ENCODE measurements at places on chromosomes 3 and 15.

DNA sequence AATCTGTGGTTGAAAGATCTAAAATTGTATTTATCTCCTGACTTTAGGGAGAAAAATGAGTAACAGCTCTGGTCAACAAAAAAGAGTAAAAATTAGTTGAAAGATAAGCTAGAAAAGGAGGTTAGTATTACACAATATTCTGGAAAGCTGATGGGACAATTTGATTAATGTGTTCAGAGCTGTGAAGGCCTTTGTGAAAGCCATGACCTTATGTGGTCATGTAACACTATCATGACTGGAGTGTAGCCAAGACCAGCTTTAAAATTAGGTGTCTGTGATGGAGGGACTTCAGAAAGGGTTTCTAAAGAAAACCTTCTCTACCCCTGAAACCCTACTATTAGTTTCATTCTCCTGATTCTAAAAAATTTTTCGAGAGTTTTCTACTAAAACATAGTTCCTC is 127.2 kb downstream of the NFKBIZ start:
- no peak for DNase-seq
- H3K27ac ChIP-seq, result no peak overlapping the region
- H3K4me3 ChIP-seq, result no peak overlapping the region
- H3K36me3 ChIP-seq, result peaks cover 5% of the 10 kb centered on the region
- peaks cover 28% of the 10 kb centered on the region for H3K27me3 ChIP-seq

- no peak overlapping the region for H3K27ac ChIP-seq
- H3K36me3 ChIP-seq, result peaks cover 4% of the 10 kb centered on the region
- H3K27me3 ChIP-seq, result no peaks in the 10 kb centered on the region
- DNase-seq, result no peak
- H3K4me1 ChIP-seq, result peaks cover 31% of the 10 kb centered on the region
These were observed 62.2 kb downstream of the ATP10A start for GRCh38 chr15:25800761-25801515.

DNA sequence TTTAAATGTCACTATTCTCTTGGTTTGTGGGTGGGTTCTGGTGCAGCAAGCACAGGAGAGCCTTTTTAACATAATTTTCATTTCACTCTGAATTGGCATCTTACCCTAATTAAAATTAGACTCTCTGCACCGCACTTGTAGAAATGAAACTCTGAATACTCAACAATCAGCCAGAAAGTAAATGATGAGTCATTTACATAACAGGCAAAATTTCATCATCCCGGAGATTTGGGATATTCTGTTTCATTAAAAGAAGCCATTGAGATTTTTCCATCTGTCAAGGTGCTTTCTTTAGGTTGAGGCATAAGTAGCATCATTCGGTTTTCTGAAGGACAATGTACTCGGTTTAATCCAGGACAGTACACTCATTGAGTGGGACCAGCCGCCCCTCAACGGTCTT is 111.0 kb downstream of the RFTN1 start:
- no peak for DNase-seq
- H3K27ac ChIP-seq, result no peak overlapping the region
- peaks cover 62% of the 10 kb centered on the region for H3K4me1 ChIP-seq

GRCh38 chr15:41690636-41691035 is 30.4 kb downstream of the MGA start:
- peaks cover 34% of the 10 kb centered on the region for H3K4me1 ChIP-seq
- H3K27ac ChIP-seq, result peak overlapping the region; percentile 15
- peaks cover 2% of the 10 kb centered on the region for H3K36me3 ChIP-seq
- no peak overlapping the region for H3K4me3 ChIP-seq
- H3K27me3 ChIP-seq, result no peaks in the 10 kb centered on the region

- no peak for DNase-seq
- H3K4me1 ChIP-seq, result no peaks in the 10 kb centered on the region
- no peaks in the 10 kb centered on the region for H3K27me3 ChIP-seq
These were observed 450.8 kb downstream of the OCA2 start for GRCh38 chr15:27648359-27648758.

GRCh38 chr3:165603196-165603595 is 234.0 kb downstream of the BCHE start:
- no peak overlapping the region for H3K27ac ChIP-seq
- H3K4me1 ChIP-seq, result no peaks in the 10 kb centered on the region
- no peak overlapping the region for H3K4me3 ChIP-seq
- no peaks in the 10 kb centered on the region for H3K36me3 ChIP-seq
- DNase-seq, result no peak

DNA sequence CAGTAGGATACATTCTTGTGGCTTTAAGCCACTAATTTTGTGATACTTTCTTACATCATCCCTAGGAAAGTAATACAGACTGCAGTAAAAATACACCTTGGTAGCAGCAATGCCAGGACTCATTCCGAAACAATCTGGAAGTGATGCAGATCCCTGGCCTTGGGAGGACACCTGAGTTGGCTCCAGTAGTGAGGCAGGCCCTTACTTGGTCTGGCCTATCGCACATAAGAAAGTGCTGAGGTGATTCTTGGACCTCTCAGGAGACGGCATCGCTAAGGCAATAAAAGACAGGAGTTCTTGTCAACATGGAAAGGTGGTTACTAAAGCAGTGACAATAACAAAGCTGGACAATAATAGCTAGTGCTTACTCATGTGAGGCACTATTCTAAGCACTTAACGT is 126.5 kb downstream of the SUCNR1 start:
- no peaks in the 10 kb centered on the region for H3K36me3 ChIP-seq
- no peak overlapping the region for H3K27ac ChIP-seq
- H3K27me3 ChIP-seq, result peaks cover 10% of the 10 kb centered on the region
- no peak overlapping the region for H3K4me3 ChIP-seq
- no peaks in the 10 kb centered on the region for H3K4me1 ChIP-seq

DNA sequence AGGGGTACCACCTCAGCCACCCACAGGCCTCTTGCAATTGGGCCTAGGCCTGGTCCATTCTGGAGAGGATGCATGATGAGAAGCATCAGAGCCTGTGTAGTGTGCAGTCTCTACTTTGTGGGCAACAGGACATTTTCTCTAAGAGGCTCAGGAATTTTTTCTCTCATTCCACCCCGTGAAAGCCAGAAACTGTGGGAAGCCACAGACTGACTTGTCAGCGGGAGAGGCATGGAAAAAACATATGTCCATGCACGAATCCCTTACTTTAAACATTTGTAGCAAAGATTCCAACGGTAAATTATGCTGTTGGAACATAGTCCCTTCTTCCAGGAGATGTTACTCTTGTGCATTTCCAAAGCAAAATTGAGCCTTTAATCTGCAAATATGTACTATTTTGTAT is 196.5 kb downstream of the KLHL25 start:
- H3K36me3 ChIP-seq, result peaks cover 19% of the 10 kb centered on the region
- H3K4me1 ChIP-seq, result peaks cover 52% of the 10 kb centered on the region
- no peak overlapping the region for H3K27ac ChIP-seq
- DNase-seq, result no peak

DNA sequence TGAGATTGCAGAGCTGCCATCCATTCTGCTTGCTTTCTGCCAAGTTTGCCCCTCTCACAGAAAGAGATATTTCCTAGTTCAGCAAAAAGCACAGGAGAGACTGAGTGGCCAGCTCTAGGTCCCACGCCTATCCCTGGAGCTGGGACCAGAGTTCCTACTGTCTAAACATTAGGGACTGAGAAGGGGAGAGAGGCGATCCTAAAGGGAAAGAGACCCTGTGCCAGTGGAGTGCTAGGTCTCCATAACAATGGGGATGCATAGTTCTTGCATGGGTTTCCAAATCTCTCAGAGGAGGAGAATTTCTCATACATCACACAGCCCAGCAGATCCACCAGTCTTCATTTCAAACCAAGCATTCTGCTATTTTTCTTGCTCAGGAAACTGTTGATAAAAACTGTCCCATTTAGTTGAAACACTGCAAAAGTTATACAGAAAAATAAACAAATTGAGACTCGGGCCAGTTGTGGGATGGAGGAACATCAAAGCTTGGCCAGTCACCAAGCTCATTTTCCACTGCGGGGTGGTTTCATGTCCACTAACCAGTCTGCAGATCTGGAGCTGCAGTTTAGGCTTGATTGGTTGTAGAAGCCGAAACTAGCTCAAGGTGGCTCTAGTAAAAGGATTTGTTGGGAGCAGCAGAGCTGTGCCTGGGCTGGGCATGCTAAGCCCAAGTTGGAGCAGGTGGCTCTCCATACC is 62.7 kb downstream of the EEFSEC start:
- H3K27me3 ChIP-seq, result no peaks in the 10 kb centered on the region
- no peak overlapping the region for H3K27ac ChIP-seq
- H3K36me3 ChIP-seq, result peaks cover 5% of the 10 kb centered on the region
- no peak overlapping the region for H3K4me3 ChIP-seq

Measured in activated T-helper 1 cell treated with anti-CD3 and anti-CD28 coated beads, Interleukin-12 subunit alpha, Interleukin-12 subunit beta, Interleukin-2, Interleukin-4 antibody, amounts not matched to agents 30 ng/mL and 10 ng/mL and 1 ng/mL, durations not matched to agents 14 hours and 24 hours and 36 hours (primary cell).